ENCODE measurements at places on chromosomes 4 and X.
A peak's percentile ranks its signal among the peaks of the same experiment; 100 is the strongest.

DNA sequence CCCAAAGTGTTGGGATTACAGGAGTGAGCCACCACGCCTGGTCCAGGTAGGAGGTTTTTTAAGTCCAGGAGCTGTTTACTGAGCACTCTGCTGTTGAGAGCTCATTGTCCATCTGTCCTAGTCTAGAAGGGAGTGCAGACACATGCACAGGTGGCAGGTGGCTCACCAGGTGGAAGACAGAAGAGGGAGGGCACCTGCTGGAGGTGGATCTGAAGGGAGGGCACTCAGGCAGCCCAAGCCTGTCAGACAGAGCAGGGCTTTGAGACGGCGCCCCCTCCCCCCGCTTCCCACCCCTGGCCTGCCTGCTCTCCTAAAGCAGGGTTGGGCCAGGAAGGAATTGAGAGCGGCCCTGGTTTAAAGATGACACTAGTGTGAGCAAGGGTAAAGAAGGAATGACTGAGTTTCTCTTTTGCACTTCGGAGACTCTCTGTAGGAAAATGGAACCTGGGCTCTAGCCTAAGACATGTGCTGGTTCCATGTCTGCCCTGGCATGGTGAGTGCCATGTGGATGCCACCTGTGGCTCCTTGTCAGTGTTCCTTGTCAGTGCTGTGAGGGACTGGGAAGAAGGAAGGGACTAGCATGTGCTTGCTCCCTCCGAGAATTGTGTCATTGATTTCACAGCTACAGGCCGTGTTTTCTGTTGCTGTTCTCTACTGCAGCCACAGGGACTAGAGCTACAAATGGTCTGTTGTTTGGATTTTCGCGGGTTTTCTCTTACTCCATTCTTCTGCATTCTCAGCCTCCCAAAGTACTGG lies 108.6 kb downstream of the TNIP2 start:
- DNase-seq = no peak

DNA sequence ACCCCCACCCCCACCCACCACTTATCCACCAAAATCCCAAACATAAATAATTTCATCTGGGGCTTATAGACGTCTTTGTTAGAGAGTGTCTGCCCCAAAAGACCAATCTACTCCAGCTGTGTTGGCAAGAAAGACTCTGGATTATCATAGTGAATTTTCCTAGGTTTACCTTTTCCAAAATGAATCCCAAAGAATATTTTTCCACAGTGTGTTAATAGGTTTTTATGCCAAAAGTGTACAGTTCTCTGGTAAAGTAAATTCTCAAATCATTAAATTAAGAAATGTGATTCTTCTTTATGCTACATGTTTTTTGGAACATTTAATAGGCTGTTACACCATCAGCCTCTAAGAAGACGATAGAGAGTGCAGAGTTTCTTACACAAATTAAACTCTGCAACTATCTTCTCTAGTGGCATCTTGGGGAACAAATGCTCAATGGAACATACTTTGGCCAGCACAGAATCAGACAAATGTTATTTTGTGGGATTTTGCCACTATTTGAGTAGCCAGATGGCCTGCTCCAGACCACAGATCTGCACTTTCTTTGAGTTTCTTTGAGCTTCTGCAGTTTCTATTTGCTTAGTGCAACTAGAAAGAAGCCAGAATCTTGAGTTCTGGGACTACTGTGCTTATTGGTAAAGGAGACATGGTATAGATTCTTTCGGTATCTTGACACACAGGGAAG lies 206.0 kb downstream of the KIT start:
- DNase-seq = no peak

DNA sequence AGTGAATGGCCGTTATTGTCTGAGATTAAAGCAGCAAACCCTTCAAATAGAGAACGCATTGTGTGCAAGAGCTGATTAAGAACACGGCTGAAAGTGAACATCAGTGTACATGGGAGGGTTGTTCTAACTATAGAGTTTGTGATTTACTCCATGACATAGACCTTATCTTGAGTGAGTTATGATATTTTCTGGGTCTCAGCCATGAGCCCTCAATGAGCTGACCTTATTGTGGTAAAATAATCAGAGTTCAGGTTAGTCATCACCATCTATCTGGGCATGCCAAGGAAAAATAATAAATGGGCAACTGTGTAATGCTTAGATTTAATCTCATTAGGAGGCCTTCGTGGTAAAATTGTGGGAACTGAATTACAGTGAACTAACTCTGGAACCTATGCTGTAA lies 33.2 kb upstream of the CLDN24 start:
- no peak for DNase-seq

DNA sequence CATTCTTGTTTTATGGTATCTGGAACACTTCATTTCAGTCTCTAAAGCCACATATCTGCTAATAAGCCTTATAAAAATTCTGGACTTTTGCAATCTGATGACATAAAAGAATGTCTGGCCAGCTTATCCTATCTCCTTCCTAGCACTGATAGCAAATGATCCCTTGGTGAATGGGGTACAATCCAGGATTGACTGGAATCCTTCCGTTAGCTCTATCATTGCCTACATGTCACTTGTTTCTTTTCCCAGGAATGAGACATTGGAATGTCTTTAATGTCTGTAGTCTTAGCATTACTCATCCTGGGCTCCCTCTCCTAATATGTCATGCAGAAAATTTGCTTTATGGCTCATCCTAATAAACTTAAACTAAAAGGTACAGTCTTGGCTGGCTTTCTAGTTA lies 14.8 kb upstream of the PABPC4L start:
- DNase-seq = no peak

DNA sequence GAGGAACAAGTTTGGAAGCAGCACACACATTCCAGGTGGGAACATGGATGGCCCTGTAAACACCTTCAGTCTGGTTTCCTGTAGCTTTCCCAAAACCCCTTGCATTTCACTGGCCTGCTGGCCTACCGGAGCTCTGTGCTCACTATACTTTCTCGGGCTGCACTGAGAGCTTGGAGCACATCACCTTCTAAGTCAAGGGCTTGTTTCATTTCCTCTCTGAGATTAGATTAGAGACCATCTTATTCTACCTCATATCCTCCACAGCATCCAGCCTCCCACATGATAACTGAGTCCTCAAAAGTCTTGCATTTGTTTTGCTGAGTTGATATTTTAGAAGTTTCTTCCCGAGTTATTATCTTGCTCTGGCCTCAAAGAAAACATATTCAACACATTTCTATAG lies 147.7 kb downstream of the RASL11B start:
- DNase-seq = no peak

- no peak for DNase-seq
Measured at GRCh38 chr4:151651496-151651895, 109.3 kb downstream of the GATB start.

DNA sequence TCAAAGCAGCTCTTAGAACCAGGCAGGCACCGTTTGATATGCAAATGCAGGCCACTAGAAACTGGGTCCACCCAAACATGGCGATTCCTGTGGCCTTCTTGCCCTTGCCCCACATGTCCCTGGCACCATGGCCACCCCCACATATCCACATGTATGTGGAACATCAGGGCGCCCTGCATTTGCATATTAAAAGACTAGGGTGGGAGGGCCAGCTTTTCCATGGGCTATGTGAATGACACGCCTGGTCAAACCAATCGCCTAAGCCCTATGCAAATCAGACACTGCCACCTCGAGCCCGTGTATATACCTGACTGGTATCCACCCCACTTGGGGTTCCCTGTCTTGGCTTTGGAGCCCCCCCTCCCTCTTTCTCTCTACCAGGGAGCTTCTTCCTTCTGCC lies 107.0 kb downstream of the ABLIM2 start:
- DNase-seq = no peak

DNA sequence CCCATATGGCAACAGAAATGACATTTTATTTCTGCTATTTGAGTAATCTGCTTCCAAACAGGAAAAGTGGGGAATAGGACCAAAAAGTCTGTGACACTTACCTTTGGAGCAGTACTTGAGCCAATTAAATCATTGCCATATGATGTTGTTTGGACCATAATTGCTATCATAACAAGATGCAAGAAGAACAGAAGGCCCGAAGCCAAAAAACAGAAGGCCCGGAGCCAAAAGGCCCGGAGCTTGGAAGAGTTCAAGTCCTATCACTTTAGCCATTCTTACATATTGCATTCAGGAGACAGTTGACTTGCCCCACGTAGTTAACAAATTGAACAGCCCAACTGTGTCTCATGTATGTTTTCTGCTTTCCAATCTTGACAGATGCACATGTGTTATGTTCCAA lies 285.6 kb downstream of the ARHGAP24 start:
- no peak for DNase-seq

DNA sequence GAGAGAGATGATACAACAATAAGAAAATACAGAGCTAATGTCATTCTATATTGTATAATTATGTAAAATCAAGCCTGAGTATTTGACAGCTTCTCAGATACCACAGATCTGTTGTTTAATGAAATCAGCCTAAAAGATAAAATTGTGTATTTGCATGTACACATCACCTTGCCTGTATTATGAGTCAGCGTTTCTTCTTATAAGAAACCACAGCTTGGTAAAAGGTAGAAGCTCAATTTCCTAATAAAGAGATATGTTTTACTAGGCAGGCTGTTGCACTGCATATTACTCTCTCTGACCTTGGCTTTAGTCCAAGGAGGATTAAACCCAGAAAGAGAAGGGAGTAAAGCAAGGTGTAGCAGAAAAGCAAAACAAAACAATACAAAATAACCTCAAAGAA lies 121.3 kb downstream of the PPARGC1A start:
- no peak for DNase-seq

GRCh38 chrX:12987900-12988594 lies 13.1 kb downstream of the TMSB4X start:
- no peak for DNase-seq

GRCh38 chr4:82419451-82419850 lies 10.8 kb downstream of the HNRNPDL start:
- DNase-seq = no peak

DNA sequence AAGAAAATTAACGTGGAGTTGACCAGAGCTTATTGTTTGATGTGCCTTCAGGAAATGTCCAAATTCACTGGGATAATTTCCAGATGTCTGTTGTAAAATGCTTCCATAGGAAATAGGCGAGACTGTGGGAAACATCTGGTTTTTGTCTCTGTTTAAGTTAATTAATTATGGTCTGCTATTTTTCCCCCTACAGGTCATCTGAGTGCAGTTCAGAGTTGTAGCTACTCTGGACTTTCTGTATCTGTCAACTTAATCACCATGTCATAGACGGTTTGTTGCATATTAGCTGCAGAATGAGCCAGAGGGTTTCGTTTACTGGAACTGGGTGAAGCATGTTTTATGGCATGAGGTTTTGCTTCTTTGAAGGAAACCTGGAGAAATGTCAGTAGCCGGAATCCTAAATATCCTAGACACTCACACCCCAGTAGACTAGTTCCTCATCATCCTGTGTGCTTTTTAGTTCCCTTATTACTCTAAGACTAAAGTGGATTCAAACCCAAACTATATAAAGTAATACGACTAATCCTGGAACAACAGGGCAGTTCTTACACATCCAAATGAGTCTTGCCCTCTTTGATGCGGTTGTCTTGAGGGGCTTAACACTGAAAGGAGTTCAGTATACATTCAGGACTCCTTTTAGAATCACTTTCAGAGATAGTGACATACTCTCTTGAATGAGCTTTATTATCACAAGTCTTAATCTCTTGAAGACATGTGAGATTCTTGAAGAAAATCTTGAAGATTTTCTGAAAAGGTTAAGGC lies 62.5 kb downstream of the PPEF1 start:
- no peak for DNase-seq

GRCh38 chr4:28227764-28228163 lies 1367.1 kb downstream of the STIM2 start:
- no peak for DNase-seq

GRCh38 chr4:10256203-10256602 lies 139.6 kb upstream of the WDR1 start:
- DNase-seq = no peak

DNA sequence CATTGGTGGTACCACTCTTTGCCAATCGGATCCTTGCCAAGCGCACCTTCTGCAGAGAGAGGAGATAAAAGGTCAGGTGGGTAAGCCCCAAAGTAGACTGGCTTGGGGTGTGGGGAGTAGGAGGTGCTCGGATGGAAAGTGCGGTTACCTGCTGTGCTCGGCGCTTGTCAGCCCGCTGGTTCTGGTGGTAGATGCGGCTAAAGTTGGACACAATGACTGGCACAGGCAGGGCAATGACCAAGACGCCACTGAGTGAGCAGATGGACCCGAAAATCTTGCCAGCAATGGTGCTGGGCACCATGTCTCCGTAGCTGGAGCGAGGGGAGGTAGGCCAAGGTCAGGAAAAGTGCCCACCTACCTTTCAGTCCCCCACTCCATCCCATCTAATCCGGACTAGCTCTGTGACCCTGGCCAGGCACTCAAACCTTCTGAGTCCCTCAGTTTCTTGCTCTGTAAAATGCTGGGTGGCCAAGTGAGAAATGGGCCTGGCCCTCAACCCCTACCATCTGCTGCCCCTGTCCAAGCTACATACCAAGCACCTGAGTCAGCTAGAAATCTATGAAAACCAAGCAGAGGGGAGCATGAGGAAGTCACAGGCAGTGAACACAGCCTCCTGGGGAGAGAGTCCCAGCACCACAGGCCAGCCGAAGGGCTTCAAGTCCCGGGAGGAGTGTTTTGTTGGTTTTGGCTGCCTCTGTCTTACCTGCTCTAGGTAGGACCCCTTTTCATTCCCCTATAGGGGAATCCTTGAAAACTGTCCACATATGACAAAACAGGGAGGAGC lies 4.7 kb downstream of the KCND1 start:
- DNase-seq = no peak

DNA sequence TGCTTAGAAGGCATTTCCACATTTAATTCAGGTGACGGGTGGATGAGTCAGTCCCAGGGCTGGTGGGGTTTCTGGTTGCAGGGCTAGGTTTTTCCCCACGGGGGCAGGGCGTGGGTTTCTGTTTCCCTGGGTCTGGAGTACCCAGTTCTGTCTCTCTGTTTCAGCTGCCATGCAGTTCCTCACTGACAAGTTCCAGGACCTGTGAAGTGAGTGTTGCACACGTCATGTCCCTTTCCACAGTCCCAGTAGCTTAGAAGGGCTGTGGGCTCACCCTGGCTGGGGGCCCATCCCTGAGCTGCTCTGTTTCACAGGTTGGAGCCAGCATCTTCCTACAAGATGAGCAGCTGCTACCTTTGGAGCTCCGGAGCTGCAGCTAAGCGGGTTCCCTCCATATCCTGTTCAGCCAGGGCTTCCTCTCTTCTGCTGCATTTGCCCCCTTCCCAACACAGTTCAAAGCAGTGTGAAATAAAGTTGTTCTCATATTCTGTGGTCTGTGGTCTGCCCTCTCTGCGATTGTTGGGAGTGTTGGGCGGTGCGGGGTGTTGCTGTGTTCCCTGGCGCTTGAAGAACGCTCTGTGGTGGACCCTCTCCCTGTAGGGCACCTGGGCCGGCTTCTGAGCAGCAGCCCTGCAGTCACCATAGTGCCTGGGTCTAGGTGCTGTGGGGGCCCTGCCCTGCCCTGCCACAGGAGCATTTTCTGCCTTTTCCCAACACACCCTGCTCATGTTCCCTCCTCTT lies 3.9 kb downstream of the LOC101059915 start:
- DNase-seq = peak; percentile 62

GRCh38 chrX:68498044-68498507 lies 775 bp upstream of the YIPF6 start:
- no peak for DNase-seq

All from stimulated activated CD4-positive, alpha-beta T cell treated with anti-CD3 and anti-CD28 coated beads, Interleukin-12 subunit alpha, Interleukin-12 subunit beta, amount 100 ng/mL, for 24 hours (primary cell).